Upper lobe of left lung (tissue), 6 donors: ENCODE measurements at places on chromosomes 11 and 22. TPM values are rescaled to one million over a fixed set of nuclear protein-coding genes. Genes with fewer than 3 reads are reported as not detected.

DNA sequence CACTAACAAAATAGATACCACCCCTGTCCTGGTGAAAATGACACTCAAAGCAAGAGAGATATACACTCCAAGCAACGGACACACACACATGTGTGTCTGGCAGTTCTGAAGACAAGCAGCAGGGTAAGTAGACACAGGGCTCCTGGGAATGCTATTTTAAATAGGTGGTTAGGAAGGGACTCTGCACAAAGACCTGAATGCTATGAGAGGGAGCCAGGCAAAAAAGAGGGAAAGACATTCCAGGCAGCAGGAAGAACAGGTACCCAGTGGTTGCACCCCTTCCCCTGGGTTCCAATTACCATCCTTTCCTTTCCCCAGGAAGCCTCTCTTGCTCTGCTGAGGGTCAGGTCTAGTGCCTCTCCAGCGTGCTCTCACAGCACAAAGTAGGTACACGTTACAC is 3.0 kb downstream of the UFD1 start:
- H3K4me1 ChIP-seq, result peaks cover 18% of the 10 kb centered on the region
- H3K27ac ChIP-seq, result no peak overlapping the region
- no peak for DNase-seq
- H3K36me3 ChIP-seq, result peaks cover 40% of the 10 kb centered on the region
- H3K4me3 ChIP-seq, result no peak overlapping the region

- H3K4me1 ChIP-seq, result peaks cover 69% of the 10 kb centered on the region
- no peaks in the 10 kb centered on the region for H3K27me3 ChIP-seq
- peak overlapping the region; percentile 81 for H3K27ac ChIP-seq
Measured at GRCh38 chr11:11582011-11582701, 39.6 kb downstream of the GALNT18 start.

DNA sequence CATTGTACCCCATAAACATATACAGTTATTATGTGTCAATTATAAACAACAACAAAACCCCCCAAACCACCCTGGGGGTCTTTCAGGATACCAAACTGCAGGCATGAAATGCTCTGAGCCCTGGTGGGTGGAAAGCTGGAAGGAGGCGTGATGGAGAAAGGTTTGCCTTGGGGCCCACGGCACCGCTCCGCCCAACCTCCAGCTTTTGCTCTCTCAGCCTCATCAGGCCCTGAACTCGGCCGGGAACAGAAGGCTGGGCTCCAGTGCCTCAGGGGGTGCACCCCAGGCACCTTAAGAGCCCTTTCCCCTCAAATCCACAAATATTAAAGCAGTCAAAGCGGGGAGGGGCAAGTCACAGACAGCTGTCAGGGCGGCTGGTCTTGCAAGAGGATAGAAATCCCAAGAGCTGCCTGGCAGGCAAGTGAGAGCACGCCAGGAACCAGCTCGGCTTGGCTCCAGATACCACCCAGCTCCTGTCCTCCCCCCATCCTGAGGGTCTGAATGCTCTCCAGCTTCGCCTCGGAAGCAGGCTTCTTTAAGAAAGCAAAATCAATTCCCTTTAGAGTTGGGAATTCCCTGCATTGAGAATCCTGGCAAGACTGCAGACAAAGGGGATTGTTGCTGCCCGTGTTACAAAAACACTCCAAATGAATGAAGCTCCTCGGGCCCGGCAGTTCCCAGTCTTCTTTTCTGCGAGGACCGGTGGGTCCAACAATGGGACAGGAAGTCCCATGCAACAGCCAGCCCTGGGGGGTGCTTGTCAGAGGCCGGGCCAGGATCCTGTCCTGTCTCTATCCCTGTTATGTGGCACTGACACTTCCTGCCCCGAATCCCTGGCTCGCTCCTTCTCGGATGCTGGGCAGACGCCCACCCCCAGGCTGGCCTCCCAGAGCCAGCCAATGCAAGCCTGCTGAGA is 80.8 kb downstream of the NAT10 start:
- H3K27me3 ChIP-seq, result no peaks in the 10 kb centered on the region
- H3K36me3 ChIP-seq, result no peaks in the 10 kb centered on the region
- no peak overlapping the region for H3K4me3 ChIP-seq
- DNase-seq, result no peak
- H3K27ac ChIP-seq, result no peak overlapping the region

DNA sequence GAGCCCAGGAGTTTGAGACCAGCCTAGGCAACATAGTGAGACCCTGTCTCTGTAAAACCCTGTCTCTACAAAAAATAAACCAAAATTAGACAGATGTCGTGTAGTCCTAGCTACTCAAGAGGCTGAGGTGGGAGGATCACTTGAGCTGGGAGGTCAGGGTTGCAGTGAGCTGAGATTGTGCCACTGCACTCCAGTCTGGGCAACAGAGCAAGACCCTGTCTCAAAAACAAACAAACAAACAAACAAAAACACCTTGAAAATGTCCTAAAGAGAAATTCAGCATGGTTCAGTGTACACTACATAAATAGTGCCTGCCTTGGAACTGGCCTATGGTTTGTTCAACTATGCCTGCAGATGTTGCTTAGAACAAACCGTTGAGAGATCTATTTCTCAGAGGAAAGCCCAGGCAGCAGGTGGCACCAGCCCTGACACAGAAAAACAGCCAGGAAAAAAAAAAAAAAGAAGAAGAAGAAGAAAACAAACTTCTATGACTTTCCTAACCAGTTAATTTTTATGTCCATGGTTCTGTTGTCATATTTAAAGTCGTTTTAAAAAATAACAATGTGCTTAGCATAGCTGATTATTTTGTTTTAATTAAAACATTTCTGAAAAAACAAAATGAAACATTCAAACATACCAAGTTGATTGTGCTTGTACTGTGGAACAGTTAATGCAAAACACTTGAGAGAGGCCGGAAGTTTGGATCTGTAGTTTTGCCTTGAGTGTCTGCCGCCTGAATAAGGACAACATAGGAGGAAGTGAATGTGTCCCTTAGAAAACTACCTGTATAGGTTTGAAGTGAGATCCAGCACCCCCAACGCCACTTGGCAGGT is 5.4 kb downstream of the KREMEN1 start:
- no peak for DNase-seq
- H3K27ac ChIP-seq, result peak overlapping the region; percentile 61
- H3K27me3 ChIP-seq, result no peaks in the 10 kb centered on the region
- no peaks in the 10 kb centered on the region for H3K36me3 ChIP-seq
- peaks cover 32% of the 10 kb centered on the region for H3K4me1 ChIP-seq

Gene PHOX2A
- total RNA-seq, result not detected

Gene PRRG4
- total RNA-seq, result 9.1 TPM

Gene BCL2L13
- total RNA-seq, result 40.4 TPM
